Heart right ventricle (tissue), 16 donors: ENCODE measurements at places on chromosomes 16 and 17. TPM values are rescaled to one million over a fixed set of nuclear protein-coding genes. Genes with fewer than 3 reads are reported as not detected.

TOP3A gene
- 15.6 TPM for total RNA-seq

KRTAP4-3 gene
- not detected for total RNA-seq

TPSB2 gene
- 0.33 TPM for total RNA-seq

TNFRSF17 gene
- total RNA-seq: not detected

TNK1 gene
- 1.2 TPM for total RNA-seq

KCNH4 gene
- total RNA-seq: 0.08 TPM

KRTAP1-5 gene
- total RNA-seq: not detected

SMPD3 gene
- 0.67 TPM for total RNA-seq

WNK4 gene
- total RNA-seq: not detected

KRTAP4-4 gene
- total RNA-seq: not detected

CLEC18B gene
- 0.53 TPM for total RNA-seq

PNMT gene
- total RNA-seq: 12.8 TPM

STAC2 gene
- 0.37 TPM for total RNA-seq

ZNF597 gene
- total RNA-seq: 2.0 TPM

P2RX5 gene
- 11.4 TPM for total RNA-seq

HOXB3 gene
- total RNA-seq: 0.72 TPM

PRSS22 gene
- total RNA-seq: not detected

KIF18B gene
- total RNA-seq: 2.0 TPM

HCRT gene
- not detected for total RNA-seq

PLA2G15 gene
- total RNA-seq: 58.7 TPM

ITGAX gene
- total RNA-seq: 2.6 TPM

TBX2 gene
- total RNA-seq: 9.7 TPM

C17orf78 gene
- total RNA-seq: not detected

CLDN7 gene
- total RNA-seq: 1.4 TPM

KRT33A gene
- total RNA-seq: not detected

C16orf74 gene
- total RNA-seq: 1.1 TPM

KRT40 gene
- total RNA-seq: not detected

MPO gene
- 0.21 TPM for total RNA-seq

CYGB gene
- 14.5 TPM for total RNA-seq

SEZ6L2 gene
- 1.2 TPM for total RNA-seq

TBC1D3E gene
- total RNA-seq: not detected

KRTAP4-6 gene
- not detected for total RNA-seq

SLC9A5 gene
- total RNA-seq: 0.87 TPM

ACADVL gene
- 951 TPM for total RNA-seq

HP gene
- total RNA-seq: 0.47 TPM

DNAH3 gene
- total RNA-seq: 3.7 TPM

MFAP4 gene
- total RNA-seq: 53.9 TPM

CTRB1 gene
- total RNA-seq: not detected

PIMREG gene
- total RNA-seq: 0.74 TPM

CLEC10A gene
- total RNA-seq: 2.0 TPM

SKAP1 gene
- 0.49 TPM for total RNA-seq

TAC4 gene
- total RNA-seq: not detected

SEPTIN12 gene
- total RNA-seq: not detected

NPIPA8 gene
- total RNA-seq: not detected
